ENCODE measurements at places on chromosomes 16 and 17.

GRCh38 chr16:11407047-11407982 lies 62.1 kb downstream of the RMI2 start:
- peak; percentile 79 for DNase-seq

DNA sequence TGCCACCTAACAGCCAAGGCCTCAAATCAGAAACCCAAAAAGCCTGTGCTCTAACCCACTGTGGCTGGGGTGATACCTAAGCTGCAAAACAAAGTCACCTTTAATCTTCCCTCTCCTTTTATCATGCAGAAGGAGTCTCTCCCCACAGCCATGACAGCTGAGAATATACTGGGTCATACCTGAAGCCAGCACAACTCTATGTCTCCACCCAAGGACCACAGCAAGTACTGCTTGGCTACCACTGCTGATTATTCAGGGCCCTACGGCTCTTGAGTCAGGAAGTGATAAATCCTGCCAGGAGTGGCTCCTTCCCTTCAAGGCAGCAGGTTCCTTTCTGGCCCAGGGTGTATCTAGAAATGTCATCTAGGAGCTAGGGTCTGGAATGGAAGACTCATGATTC lies 151.5 kb upstream of the TOM1L1 start:
- no peak for DNase-seq

GRCh38 chr17:82900741-82901140 lies 60.9 kb upstream of the ZNF750 start:
- no peak for DNase-seq

GRCh38 chr16:88744577-88745521 lies 38.5 kb downstream of the CTU2 start:
- DNase-seq = no peak

- DNase-seq = no peak
Observed at GRCh38 chr17:8366231-8366630, 10.3 kb downstream of the KRABD2 start.

DNA sequence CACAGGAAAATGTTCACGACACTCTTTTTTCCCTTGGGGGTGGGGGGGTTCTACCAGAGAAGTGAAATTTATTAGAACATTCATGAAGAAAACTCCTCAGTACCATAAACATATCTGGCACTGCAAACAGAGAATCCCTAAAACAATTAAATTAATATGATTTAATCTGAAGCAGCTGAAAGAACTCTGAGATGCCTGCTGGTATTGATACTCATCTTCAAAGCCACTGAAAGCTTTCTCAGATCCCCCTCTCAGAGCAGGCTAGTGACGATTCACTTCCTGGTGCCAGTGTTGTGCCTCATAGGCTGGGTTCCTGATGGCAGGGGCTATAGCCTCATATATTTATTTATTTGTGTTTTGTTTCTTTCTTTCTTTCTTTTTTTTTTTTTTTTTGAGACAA lies 52.7 kb downstream of the MYH10 start:
- DNase-seq = no peak

DNA sequence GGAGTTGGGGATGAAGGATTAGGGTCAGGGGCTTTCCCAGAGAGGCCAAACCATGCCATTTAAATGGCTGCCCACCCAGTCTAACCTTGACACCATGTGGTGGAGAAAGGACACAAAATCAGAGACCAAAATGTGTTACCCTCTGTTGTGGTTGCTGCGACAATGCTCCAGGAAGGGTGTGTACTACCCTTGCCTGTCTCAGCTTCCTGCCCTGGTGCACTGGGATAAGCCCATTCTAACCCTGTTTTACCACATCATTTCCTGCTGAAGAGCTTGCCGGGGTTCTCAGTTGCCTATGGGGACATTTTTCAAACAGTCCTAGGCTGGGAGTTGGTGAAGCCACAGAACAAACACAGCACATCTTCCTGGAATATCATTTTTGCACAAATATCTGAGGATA lies 4.9 kb downstream of the OR4D1 start:
- DNase-seq = no peak

- DNase-seq = peak; percentile 94
Observed at GRCh38 chr17:76141212-76142038, at the start of gene FOXJ1. FOXJ1 (minus strand) TSS chr17:76141245; CDS start chr17:76140395, 850 bp downstream.

DNA sequence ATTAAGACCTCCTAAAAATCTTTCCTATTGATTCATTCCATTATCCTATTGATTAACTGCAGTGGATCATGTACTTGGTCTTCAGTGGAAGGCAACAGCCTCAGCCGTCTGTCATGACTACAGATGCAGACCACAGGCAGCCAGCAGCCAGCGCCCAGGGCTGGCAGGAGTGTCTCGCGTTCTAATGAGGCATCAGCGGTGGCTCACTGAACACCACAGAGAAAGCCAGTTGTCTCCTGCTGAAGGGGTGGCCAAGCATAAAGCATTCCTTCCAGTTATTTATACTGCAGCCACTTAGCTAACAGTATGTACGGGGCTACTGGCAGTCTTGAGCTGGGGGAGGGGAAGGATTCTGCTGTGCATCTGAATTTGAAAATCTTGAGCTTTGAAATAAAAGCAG lies 214.3 kb downstream of the IRX3 start:
- no peak for DNase-seq

- no peak for DNase-seq
Observed at GRCh38 chr16:87451563-87452210, 41.1 kb downstream of the ZCCHC14 start.

GRCh38 chr17:81987161-81987770 lies 9.8 kb downstream of the ASPSCR1 start:
- no peak for DNase-seq

DNA sequence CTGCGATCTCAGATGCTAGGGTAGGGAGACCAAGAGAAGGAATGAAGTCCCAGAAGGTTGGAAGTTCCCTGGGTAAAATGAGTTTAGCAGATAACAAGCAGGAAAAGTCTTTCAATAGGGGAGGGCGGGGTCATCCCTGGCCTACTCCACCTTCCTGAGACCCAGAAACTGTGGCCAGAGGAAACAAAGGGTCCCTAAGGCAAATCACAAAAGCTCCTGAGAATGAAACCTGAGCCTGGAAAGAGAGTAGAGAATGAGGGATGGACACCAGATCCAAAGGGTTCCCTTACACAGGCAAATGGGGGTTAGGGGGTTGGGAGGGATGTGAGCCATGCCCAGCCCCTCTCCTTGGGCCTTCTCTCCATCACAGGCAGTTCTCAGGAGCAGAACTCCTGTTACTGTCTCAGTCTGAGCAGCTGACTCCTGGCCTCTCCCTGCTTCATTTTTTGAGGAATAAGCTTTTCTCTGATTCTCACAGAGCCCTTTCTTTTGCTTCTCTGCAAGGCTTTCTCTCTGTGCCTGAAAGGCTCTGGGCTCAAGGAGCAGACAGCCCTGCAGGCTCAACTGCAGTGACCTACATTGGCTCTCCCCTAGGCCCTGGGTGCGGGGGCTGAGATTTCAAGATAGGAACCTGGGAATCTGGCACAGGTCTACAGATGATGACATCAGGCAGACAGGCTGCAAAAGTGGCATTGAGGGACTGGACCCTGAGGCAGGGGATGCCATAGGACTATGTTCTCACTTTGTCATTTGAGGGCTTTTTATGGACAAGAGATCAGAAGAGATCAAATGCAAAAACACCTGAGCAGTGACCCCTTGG lies 9.8 kb upstream of the NR1D1 start:
- DNase-seq = no peak

- DNase-seq = no peak
Observed at GRCh38 chr17:74815550-74816370, 39.6 kb upstream of the NAT9 start.

Data from hepatocyte (in vitro differentiated cells).